ENCODE measurements at places on chromosomes 4 and X.

DNA sequence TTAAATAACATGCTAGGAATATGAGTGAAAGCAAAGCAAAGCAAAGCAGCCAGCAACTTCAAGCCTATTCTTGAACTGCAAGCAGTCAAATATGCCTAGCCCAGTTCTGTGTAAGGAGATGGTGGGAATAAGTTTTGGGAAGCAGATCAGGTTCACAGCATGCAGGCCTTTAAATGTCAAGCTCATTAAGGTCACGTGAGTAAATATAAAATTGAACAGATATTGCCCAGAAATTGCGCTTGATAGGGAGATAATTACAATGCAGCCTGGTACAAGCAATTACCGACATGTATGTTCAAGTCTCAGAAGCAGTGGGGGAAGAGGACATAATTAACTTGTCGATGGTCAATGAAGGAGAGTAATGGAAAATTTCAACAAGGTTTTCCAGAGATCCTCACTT is 6.0 kb downstream of the GNPDA2 start:
- no peak for DNase-seq

DNA sequence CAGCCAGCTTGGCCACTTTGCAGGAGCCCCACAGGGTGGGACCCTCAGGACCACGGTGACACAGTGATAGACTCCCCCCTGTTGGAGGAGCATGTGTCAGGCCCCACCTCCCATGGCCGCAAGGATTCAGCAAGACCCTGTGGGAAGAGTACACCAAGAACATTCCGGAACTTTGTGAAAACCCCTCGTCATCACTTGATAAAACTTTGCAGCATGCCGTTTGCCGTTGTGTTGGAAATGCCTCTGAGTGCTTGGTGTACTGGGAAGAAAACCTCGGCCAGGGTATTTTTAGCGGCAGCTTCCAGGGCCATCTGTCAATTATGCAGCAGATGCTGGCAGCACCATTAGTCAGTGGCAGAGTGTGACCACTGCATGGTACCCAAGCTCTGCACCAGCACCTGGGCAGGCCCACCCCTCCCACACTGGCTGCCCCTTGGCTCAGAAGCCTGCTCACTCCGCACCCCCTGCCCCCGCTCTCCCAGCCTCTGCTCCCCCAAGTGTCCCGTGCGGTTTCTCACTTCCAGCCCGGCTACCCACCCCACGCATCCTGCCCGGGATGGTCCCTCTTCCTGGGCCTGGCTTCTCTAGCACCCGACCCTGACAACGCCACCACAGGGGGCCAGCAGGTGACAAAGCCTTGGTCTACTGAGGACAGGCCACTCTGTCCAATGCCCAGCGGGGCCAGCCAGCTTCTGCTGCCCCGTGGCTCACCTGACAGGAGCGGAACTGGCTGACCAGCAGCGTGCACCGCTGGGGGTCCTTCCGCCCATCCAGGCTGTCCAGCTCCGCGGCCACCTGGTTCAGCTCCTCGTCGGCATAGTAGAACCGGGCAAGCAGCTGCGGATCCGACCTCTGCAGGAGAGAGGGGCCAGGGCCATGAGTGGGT is 65.0 kb downstream of the ZFYVE28 start:
- DNase-seq, result no peak

DNA sequence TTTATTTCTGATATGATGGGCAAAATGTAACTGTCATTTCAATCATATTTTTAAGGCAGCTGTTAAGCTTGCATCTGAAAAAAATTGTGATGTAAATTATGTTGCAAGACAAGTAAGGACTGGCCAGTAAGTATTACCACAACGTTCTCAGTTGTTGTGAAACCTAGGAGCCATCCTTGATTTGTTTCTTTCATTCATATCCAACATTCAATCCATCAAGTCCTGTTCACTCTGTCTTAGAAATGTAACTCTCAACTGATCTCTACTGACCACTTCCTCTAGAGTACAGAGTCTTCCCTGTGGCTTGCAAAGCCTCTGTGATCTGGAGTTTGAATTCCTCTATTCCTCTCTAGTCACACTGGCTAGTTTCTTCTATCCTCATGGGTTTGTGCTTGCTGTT is 161.4 kb upstream of the MAD2L1 start:
- DNase-seq, result no peak

GRCh38 chrX:42189576-42189975 is 266.2 kb upstream of the CASK start:
- no peak for DNase-seq

- no peak for DNase-seq
Observed at GRCh38 chr4:167555338-167556022, 321.2 kb upstream of the SPOCK3 start.

DNA sequence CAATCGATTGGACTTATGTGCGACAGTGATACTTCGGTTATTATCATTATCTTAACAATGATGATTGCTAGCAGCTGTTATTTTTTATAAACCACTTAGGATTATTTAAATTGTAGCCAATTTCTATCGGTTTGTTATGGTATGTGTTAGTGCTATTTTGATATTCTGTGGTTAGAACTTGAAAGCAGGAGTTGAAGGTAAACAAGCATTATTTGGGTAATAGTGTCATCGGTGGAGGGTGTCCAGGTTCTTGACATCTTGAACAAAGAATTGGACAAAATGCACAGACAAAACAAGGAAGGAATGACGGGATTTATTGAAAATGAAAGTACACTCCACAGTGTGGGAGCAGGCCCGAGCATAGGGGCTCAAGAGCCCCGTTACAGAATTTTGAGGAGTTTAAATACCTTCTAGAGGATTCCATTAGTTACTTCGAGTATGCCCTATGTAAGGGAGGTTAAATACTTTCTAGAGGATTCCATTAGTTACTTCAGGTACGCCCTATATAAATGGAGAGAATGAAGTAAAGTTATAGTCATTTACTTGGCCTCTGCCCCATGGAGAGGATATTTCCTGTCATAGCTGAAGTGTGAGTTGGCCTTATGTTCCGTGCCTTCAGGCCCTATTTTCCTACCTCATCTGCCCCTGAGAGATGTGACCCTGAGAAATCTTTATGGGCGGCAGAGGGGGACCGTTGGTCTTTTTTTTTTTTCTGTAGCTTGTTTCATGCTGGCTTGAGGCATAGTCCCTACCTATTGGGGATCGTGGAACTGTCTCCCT is 13.1 kb downstream of the MOB1B start:
- no peak for DNase-seq

DNA sequence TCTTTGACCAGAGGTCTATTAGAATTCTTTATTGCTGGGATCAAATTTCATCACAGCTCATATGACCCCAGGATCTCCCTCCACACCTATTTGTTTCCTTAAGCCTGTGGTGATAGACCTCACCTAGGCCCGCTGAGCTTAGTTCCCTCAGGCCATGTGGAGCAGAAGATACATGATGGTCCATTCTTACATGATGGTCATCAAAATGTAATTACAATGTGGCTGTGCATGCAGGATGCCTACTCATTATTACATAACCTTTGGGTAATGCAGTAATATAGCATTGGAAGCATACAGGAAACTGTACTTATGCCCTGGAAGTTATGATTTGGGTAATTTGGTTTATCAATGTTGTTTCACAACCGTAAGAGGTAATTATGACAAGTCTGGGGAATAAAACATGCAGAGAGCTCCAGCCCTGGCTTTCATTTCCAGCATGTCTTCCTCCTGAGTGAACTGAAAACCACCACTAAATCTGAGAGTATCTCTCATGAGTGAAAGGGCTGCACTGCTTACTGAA is 67.0 kb upstream of the AGA start:
- no peak for DNase-seq

DNA sequence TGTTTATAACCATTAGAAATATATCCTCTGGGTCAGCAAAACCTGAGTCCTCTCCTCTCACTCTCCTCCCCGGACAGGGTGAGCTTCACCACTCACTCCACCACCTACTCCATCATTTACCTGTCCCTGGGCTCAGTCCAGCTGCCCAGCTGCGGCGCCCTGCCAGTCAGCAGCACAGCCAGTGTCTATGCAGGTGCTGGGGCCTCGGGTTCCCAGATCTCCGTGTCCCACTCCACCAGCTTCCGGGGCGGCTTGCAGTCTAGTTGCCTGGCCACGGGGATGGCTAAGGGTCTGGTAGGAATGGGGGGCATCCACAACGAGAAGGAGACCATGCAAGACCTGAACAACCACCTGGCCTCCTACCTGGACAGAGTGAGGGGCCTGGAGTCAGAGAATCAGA is 662.2 kb upstream of the ACTRT1 start:
- DNase-seq, result no peak

DNA sequence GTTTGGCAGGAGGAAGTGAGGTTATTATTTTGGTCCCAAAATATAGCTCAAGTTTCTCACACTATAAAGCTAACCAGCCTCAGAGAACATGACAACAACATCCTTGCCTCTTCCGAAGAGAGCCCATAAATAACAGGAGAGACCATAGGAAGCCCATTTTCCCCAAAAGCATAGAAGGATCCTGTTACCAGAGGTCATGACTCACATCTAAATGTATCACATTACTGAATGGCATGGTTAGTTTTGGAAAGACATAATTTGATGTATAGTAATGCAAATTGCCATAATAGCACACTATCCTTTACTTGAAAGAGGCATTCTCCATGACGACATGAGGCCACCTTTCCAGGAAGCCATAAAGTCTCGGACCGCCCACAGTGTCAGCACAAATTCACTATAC is 238.8 kb upstream of the GRIA3 start:
- DNase-seq, result no peak

- DNase-seq, result no peak
Observed at GRCh38 chr4:159269116-159269515, 166.2 kb downstream of the RAPGEF2 start.

GRCh38 chr4:141669501-141669900 is 33.1 kb downstream of the IL15 start:
- DNase-seq, result no peak

DNA sequence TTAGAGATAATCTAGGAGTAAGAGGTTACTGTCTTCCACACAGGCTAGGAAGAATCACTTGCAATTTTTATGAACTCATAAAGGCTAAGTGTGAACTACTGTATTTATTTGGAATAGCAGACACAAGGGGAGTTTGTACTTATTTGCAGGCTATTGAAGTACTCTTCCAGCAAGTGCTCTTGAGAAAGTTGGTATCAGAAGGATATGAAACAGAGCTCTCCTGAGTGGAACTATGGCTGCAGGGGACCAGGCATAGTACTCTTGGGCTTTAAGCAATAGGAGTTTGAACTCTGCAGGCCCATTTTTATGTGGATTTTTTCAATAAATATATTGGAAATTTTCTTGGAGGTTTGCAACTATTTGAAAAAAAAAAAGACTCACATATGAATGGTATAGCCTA is 756.3 kb upstream of the ATOH1 start:
- DNase-seq, result no peak

GRCh38 chr4:127162741-127163140 is 470.0 kb upstream of the INTU start:
- DNase-seq, result no peak

GRCh38 chrX:115561605-115562479 is 868 bp downstream of the PLS3 start:
- DNase-seq, result no peak

GRCh38 chr4:88738180-88738579 is 40.6 kb upstream of the NAP1L5 start:
- DNase-seq, result no peak

DNA sequence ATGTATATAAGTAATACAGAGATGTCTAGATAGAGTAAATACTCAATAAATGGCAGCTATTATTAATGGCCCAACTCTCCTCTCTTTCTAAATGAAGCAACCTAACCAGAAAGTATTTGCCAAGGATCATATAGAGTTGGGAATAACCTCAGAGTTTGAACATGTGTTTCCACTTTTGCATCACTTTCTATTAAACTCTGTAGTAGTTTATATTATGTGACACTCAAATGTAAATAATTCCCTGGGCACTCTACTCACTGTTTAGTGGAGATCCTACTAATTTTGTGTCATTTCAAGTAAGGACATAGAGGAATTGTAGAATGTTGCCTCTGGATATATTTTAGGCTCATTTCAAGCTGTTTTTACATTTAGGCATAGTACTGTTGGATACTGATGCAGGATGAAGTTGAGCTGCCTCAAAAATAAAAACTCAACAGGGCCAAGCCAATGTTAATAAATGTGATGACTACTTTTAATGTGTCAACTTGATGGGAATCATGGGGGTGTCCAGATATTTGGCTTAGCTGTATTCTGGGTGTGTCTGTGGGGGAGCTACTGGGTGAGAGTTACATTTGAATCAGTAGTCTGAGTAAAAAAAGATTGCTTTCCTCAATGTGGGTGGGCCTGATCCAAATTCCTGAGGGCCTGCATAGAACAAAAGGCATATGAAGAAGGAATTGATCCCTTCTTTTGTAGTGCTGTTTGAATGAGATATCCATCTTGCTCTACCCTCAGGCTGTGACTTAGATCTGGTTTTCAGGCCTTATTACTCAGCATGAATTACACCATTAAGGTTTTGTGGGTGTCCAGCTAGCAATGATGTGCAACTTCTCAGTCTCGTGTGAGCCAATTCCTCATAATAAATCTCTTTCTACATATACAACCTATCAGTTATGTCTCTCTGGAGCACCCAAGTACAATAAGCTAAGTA is 1368.2 kb downstream of the STIM2 start:
- DNase-seq, result no peak

DNA sequence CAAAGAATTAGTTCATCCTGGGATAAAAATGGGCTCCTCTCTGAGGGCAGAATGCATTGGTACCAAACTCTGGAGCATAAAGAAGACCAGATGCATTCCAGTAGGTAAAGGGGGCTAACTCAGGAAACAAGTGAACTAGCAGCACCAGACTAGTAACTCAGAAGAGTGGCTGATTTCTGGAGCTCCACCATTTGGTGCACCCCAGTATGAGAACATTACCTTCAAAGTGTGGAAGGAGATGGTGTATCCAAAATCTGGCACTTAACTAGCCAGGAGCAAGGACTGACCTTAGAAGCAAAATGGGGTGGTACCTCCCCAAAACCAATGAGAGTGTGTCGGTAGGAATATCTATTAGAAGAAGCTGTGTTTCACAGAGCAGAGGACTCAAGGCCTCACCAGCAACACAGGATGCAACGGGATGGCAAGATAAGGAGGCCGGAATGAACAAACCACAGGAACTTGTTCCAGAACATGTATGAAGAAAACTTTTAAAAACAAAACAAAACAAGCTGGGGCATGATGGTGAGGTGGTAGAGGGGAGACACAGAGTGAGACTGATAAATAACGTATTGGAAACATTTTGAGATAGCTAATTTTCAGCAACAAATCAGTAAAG is 142.3 kb downstream of the INPP4B start:
- DNase-seq, result no peak

DNA sequence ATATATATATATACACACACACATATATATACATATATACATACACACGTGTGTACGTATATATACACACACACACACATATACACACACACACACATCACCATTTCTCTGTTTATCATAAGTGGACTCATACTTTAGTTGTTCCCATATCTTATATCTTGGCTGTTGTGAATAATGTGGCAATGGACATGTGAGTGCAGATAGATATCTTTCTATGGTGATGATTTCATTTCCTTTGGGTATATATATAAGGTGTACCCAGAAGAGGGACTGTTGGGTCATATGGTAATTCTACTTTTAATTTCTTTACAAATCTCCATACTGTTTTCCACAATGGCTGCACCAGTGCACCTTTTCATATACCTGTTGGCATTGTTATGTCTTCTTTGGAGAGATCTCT is 105.9 kb downstream of the LARP1B start:
- no peak for DNase-seq

GRCh38 chrX:68698942-68699341 is 51.5 kb downstream of the STARD8 start:
- DNase-seq, result no peak

- DNase-seq, result no peak
Observed at GRCh38 chr4:106194801-106195200, 121.2 kb downstream of the TBCK start.
